Endothelial cell (in vitro differentiated cells): ENCODE measurements at places on chromosomes 3 and 15. TPM values are rescaled to one million over a fixed set of nuclear protein-coding genes. Genes with fewer than 3 reads are reported as not detected.

SV2B gene
- total RNA-seq, result 0.26 TPM

DNA sequence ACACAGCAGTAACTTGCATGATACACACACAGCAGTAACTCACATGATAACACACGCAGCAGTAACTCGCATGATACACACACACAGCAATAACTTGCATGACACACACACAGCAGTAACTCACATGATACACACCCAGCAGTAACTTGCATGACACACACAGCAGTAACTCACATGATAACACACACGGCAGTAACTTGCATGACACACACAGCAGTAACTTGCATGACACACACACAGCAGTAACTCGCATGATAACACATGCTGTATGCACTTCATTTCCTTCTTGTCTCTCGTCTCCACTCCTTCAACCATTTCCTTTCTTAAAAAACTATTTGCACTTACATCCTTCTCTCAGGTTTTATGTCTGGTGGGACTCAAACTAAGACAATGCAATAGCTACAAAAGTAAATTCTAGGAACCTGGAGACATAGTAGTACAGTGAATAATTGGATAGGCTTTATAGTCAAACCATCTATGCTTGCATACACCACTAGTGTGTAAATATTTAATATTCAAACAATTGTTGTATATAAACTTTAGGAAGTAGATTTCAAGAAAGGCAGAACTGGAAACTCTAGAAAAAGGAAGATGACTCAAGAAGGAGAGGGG lies 130.8 kb downstream of the UACA start:
- peaks cover 5% of the 10 kb centered on the region for H3K27me3 ChIP-seq
- no peak overlapping the region for H3K27ac ChIP-seq
- H3K4me1 ChIP-seq, result peaks cover 26% of the 10 kb centered on the region
- no peak overlapping the region for H3K4me3 ChIP-seq
- H3K36me3 ChIP-seq, result peaks cover 5% of the 10 kb centered on the region

- no peaks in the 10 kb centered on the region for H3K4me1 ChIP-seq
- DNase-seq, result no peak
- no peaks in the 10 kb centered on the region for H3K36me3 ChIP-seq
- no peak overlapping the region for H3K4me3 ChIP-seq
- H3K27me3 ChIP-seq, result no peaks in the 10 kb centered on the region
Measured at GRCh38 chr15:51375966-51376640, 34.6 kb downstream of the GLDN start.

DNA sequence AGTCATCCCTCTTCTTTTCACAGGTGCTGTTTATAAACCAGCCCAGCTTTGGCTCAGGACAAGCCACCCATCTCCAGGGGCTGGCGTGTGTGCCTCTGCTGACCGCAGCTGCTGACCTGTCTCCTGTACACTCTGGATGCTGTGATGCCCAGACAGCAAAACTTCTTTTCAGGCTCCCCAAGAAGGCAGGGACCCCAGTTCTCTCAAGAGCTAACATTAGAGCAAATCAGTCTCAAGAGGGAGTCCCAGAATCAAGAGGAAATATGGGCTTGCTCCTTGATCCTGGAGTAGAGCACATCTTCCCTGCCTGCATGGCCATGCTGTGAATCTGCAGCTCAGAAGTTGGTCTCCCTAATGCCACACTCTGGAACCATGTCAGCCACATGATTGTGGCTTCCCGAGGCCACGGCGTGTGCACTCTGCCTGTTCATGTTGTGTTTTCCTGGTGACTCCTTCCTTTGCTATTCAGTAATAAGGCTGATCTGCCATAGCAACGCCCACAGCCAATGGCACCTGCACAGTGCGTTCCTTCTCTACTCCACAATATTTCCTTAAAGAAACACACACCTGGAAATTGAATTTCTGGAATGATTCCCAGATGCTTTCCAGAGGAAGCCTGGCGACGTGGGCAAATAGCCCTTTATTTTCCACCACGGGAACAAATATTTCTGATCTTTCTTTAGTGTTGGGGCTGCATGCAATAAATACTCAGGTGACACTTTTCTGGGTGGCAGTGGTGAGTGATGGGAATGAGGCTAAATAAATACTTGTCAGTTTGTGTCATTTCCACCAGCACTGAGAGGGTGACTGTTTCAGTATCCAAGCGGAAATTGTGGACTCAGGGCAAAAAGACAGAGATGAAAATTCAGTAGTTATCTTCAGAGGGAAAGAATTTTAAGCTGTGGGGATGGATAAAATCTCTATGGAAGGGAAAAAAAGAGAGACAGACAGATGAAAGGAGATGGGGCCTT lies 21.9 kb upstream of the THSD4 start:
- no peaks in the 10 kb centered on the region for H3K27me3 ChIP-seq
- no peak for DNase-seq
- no peak overlapping the region for H3K27ac ChIP-seq
- no peak overlapping the region for H3K4me3 ChIP-seq

DNA sequence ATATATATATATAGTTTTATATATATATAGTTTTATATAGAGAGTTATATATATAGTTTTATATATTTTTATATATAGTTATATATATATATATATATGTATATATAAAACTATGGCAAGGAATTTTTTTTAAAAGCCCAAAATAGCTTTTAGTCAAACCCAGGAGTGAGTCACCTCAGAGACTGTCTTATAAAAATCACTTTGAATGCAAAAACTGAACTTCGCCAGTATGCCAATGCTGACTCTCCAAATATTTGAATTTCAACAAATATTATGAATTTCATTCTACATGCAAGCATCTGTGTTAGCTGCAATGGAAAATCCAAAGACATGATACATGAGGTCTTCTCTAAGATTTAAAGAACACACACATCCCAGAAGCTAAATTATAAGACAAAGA lies 132.8 kb upstream of the NR2F2 start:
- no peak overlapping the region for H3K4me3 ChIP-seq
- H3K27me3 ChIP-seq, result no peaks in the 10 kb centered on the region
- no peaks in the 10 kb centered on the region for H3K4me1 ChIP-seq
- no peak for DNase-seq
- H3K27ac ChIP-seq, result no peak overlapping the region

GRCh38 chr3:196357905-196358304 lies 19.7 kb upstream of the TM4SF19 start:
- no peaks in the 10 kb centered on the region for H3K27me3 ChIP-seq
- DNase-seq, result no peak
- H3K4me1 ChIP-seq, result peaks cover 13% of the 10 kb centered on the region
- H3K4me3 ChIP-seq, result peak overlapping the region; percentile 7
- peaks cover 43% of the 10 kb centered on the region for H3K36me3 ChIP-seq

DNA sequence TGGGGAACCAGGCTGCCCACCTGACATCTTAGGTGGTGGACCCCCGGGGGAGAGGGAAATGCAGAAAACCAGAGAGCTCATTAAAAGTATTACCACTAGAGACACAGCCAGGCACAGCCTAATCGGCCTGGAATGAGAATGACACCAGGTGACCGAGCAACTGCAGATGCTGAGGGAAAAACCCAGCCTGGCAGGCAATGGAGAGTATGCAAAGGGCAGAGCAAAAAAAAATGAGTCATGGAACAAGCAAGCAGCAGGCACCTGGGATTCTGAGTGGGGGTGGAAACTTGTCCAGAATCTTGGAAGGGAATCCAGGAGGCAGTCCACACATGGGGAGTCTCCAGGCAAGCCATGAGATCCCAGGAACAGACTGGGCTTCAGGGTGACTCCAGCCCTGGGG lies 183.7 kb upstream of the LRRN1 start:
- H3K36me3 ChIP-seq, result peaks cover 3% of the 10 kb centered on the region
- no peak overlapping the region for H3K27ac ChIP-seq
- H3K27me3 ChIP-seq, result peaks cover 2% of the 10 kb centered on the region
- no peak for DNase-seq
- H3K4me1 ChIP-seq, result no peaks in the 10 kb centered on the region

- DNase-seq, result no peak
- no peak overlapping the region for H3K27ac ChIP-seq
- no peak overlapping the region for H3K4me3 ChIP-seq
- H3K4me1 ChIP-seq, result no peaks in the 10 kb centered on the region
- no peaks in the 10 kb centered on the region for H3K27me3 ChIP-seq
- H3K36me3 ChIP-seq, result no peaks in the 10 kb centered on the region
Measured at GRCh38 chr15:61743345-61743909, 316.8 kb downstream of the VPS13C start.

GRCh38 chr3:23685541-23686258 lies 120.1 kb upstream of the UBE2E1 start:
- no peak for DNase-seq
- H3K27ac ChIP-seq, result no peak overlapping the region
- no peaks in the 10 kb centered on the region for H3K4me1 ChIP-seq
